ENCODE measurements at places on chromosomes 7 and 10. TPM values are rescaled to one million over a fixed set of nuclear protein-coding genes. Genes with fewer than 3 reads are reported as not detected.

FIGNL1 gene
- 42.5 TPM for total RNA-seq

ASNS gene
- 64.5 TPM for total RNA-seq

PPP1R9A gene
- not detected for total RNA-seq

GPR85 gene
- not detected for total RNA-seq

DNA sequence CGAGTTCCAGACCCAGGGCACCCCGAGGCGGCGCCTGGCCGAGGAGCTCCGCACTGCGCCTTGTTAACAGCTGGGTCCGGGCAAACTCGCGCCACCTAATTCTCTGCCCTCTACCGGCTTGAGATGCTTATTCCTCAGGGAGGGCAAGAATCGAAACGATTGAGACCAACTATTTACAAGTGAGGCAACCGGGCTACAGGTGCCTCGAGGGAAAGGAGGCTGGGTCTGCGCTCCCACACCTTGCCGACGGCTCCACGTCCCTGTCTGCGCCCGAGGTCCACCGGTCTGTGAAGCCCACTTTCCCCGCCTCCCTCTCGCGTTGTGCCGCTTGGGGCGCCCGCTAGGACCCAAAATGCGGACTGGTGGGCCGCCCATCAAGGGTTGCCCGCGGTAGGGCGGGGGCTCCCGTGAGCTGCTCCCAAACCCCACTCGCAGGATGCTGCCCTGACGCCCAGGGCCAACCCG lies 527 bp downstream of the AKR1B1 start:
- peaks cover 24% of the 10 kb centered on the region for H3K36me3 ChIP-seq
- H3K4me3 ChIP-seq, result peak overlapping the region; percentile 82
- H3K27me3 ChIP-seq, result no peaks in the 10 kb centered on the region
- DNase-seq, result peak; percentile 39
- H3K27ac ChIP-seq, result no peak overlapping the region

- H3K36me3 ChIP-seq, result no peaks in the 10 kb centered on the region
- peaks cover 3% of the 10 kb centered on the region for H3K4me1 ChIP-seq
- no peaks in the 10 kb centered on the region for H3K27me3 ChIP-seq
These were observed 416.7 kb downstream of the ARL4A start for GRCh38 chr7:13104128-13104527.

- H3K36me3 ChIP-seq, result no peaks in the 10 kb centered on the region
- no peak for DNase-seq
- H3K4me1 ChIP-seq, result no peaks in the 10 kb centered on the region
- H3K27me3 ChIP-seq, result peaks cover 11% of the 10 kb centered on the region
These were observed 20.8 kb downstream of the WDFY4 start for GRCh38 chr10:48705401-48705938.

- no peak overlapping the region for H3K4me3 ChIP-seq
- DNase-seq, result no peak
- H3K36me3 ChIP-seq, result no peaks in the 10 kb centered on the region
- H3K27ac ChIP-seq, result no peak overlapping the region
- H3K4me1 ChIP-seq, result peaks cover 4% of the 10 kb centered on the region
These were observed 2.8 kb downstream of the EFCAB10 start for GRCh38 chr7:105578496-105578895.

- no peaks in the 10 kb centered on the region for H3K4me1 ChIP-seq
- H3K27ac ChIP-seq, result no peak overlapping the region
- H3K27me3 ChIP-seq, result no peaks in the 10 kb centered on the region
- no peak overlapping the region for H3K4me3 ChIP-seq
These were observed 26.7 kb upstream of the CD36 start for GRCh38 chr7:80611779-80612178.

GRCh38 chr7:105639667-105640493 lies 58.6 kb upstream of the EFCAB10 start:
- H3K27me3 ChIP-seq, result no peaks in the 10 kb centered on the region
- no peaks in the 10 kb centered on the region for H3K4me1 ChIP-seq
- H3K4me3 ChIP-seq, result no peak overlapping the region
- no peak overlapping the region for H3K27ac ChIP-seq
- no peak for DNase-seq
- peaks cover 36% of the 10 kb centered on the region for H3K36me3 ChIP-seq

DNA sequence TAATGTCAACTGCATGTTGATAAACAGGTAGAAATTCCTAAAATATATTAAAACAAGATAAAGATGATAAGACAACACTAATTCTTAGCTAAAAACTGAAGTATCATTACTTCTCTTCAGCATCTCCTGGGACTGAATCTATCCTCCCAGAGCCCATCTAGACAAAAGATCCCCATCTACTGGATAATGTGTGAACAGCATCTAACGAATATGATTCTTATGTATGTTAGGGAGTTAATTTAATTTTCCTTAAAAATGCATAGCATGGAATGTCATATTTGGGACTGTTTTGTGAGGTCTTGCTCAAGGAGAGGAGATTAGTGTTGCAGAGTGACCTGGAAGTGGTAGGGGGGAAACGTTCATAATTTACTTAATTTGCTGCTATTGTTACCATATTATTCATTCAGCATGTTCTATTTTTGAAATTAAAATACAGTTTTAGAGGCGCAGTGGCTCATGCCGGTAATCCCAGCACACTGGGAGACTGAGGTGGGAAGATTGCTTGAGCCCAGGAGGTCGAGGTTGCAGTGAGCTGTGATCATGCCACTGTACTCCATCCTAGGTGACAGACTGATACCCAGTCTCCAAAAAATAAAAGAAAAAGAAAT lies 305.1 kb upstream of the CSTF2T start:
- no peak for DNase-seq
- H3K4me1 ChIP-seq, result no peaks in the 10 kb centered on the region
- H3K27me3 ChIP-seq, result no peaks in the 10 kb centered on the region
- H3K4me3 ChIP-seq, result no peak overlapping the region
- H3K27ac ChIP-seq, result no peak overlapping the region
- H3K36me3 ChIP-seq, result no peaks in the 10 kb centered on the region

GRCh38 chr7:22168129-22168634 lies 188.8 kb downstream of the RAPGEF5 start:
- H3K4me3 ChIP-seq, result no peak overlapping the region
- no peaks in the 10 kb centered on the region for H3K36me3 ChIP-seq
- H3K27ac ChIP-seq, result no peak overlapping the region
- peaks cover 6% of the 10 kb centered on the region for H3K27me3 ChIP-seq
- no peak for DNase-seq
- H3K4me1 ChIP-seq, result peaks cover 2% of the 10 kb centered on the region
